Tibial artery (tissue), 4 donors: ENCODE measurements at places on chromosomes 12 and 14.
A peak's percentile ranks its signal among the peaks of the same experiment; 100 is the strongest.

DNA sequence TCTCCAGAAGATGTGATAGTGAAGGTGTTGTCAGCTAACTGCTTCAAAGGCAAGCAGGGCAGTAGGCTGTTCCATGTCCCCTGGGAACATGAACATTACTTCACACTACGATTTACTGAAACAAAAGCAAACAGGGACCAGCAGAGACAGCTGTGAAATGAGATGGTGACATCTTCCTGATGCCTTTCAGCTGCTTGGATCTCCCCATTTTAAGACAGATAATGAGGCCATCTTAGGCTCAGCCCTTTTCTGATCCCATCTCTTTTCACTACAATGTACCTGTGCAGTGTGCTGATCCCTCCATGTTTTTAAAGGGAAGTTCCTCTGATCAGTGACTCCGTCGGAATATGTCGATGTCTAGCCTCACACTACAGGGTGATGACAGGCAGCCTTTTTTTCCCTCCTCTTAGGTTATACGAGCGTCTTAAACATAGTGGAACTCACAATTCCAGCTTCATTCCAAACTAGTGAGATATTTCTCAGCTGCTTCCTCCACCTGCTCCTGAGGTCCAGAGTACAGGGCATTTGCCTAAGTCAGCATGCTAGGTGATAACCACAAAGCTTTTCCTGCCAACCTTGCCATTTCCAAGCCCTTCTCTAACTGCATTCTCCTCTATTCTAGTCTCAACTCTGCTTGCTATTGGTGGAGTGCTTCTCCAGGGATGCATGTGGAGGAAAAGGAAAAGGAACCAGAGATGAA is 87.6 kb upstream of the EGLN3 start:
- DNase-seq, result no peak

GRCh38 chr12:84077679-84078078 is 834.9 kb downstream of the SLC6A15 start:
- no peak for DNase-seq

DNA sequence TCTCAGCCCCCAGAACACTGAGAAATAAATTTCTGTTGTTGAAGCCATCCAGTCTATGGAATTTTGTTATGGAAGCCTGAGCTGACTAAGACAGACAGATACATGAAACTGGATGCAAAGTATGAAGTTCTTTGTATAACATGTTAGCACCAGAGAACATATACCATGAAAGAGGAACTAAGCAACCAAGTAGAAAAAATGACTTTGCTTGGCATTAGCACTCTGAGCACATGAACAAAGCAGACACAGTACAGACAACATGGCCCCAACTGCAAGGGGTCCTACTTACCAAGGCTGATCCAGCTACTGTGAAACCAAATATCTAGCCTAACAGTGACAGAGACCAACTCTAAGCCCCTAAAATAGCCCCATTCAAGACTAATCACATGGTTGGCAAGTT is 13.8 kb downstream of the EXOC5 start:
- no peak for DNase-seq

DNA sequence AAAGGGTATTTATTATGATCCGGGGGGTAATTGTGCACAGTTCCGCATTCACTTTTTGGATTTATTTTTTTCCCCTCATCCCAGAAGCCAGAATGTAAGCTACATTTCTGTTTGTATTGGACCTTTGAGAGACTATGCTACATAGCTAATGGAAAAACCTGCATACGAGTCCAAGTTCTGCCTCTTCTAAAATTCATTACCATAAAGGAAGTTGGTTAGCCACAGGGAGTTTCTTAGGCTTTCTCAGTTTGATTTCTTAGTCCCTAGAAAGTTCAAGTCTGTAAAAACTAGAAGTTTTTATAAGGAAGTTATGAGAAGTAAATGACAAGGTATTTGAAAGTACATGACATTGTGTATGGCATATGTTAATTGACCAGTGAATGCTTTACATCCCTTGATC is 138.7 kb downstream of the PDE3A start:
- DNase-seq, result no peak

DNA sequence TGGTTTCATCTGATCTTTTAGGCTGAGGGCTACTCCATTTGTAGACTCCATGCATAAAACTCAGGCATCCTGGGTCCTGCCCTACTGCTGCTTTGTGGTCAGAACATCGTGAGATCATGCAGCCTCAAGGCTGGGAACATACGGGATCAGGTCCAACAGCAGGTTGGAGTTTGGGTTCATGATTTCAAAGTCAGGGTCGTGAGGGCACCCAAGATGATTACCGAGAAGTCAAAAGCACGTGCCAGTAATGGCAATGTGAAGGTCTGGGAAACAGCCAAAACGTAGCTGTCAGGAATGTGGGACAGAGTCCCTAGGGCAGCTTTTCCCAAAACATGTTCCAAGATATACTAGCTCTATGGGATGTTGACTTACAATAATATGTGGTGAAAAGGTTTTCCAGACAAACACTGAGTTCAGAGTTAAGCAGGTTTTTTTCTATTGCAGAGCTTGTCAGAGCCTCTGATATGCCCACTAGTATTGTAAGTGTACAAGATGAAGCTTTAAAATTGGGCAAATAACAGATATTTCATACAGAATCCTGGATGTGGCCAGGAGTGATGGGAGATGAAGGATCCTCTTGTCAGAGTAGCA is 130.3 kb upstream of the DNM1L start:
- DNase-seq, result peak; percentile 61

DNA sequence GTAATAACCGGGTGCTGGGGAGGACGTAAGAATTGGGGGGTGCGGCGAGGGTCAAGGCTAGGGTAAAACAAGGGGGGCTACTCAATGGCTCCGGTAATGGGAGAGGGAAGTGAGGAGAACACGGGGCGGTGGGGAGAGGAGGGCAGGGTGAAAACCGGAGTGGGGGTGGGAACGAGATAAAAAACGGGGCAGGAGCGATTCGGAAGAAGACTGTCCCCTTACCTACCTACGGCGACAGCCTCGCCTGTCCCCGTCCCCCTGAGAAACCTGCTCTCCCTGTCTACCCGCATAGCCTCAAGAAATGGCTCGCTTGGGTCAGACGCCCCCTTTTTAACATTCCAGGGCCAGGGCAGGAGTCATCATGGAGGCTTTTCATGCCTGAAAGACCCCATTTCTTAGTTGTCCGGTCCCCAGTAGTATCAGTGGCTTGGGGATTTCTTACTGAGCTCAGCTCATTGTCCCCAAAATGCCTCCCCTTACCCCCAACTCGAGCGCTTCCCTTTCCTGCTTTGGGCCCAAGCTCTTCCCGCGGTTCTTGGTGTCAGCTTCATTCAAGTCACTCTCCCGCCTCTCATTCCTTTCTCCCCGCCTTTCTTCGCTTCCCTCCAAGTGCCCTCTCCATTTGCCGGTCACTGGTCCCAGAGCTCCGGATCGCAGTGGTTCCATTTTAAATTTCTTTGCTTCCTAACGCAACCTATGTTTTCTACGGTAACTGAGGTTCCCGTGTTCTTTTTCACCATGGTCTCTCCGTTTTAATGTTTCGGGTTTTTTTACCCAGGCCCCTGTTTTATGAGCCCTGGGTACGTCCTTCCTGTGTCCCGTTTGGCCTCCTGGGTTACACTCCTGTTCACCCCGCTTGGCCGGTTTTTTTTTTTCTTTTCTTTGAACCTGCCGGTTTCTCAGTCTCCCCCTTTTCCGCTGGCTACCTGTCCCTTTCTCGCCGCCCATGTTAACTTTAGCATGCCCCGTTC is 1.2 kb upstream of the WSB2 start:
- peak; percentile 78 for DNase-seq

DNA sequence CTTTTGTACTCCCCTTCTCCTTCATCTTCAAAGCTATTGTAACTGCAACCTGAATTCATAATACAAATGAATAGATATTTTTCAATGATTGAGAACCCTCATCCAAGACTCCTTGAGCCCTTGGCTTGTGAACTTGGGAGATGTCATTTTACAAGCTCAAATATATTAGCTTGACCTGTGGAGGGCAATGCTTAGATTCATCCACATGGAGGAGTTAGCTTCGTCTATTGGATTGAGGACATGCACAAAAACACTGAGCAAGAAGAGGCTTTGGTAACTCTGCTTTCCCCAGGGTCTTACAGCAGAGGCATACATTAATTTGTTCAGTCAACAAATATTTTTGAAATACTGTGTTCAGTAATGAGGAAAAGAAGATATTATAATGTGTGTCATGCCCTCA is 101.1 kb downstream of the OTOGL start:
- DNase-seq, result no peak

DNA sequence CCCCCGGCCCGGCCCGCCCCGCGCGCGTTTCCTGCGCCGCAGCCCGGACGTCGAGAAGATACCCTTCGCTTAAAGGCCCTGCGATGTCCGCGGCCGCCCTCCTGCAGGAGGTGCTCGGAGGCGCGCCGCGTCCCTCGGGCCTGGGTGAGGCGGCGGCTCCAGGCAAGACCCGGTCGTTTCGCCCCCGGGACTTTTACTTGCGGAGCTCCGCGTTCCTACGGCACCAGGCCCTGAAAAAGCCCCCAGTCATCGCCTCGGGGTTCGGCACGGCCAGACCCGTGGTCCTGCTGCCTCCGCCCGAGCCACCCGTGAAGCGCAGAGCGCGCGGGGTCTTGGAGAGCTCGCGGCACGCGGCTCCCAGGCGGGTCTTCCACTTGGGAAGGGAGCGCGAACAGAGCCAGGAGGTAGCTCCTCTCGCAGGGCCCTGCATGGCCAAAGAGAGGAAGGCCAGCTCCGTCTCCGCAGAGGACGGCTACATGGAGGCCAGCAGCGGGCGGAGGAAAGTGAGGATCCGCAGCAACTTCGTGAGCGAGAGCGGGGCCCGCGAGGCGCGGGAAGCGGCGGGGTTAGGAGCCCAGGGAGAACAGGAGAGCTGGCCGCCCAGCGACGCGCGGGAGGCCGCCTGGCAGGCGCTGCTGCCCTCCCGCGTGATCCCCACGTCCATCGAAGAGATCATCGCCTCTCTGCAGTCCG is 26.9 kb downstream of the TTC6 start:
- DNase-seq, result no peak

DNA sequence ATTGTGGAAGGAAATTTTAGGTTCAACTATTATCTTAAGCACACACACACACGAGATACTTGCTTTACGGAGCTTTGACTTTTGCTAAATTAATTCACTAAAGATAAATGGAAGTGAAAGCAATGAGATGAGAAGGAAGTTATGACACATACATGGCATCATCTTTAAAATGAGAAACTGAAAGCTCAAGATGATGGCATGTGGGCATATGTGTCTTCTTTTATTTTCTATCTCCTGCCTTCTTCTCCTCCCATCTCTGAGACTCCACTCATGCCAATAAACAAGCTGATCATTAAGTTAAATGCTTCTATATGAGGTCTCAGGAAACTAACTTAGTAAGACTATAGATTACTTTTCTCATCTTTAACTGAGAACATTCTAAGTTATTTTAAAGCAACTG is 216.7 kb downstream of the MED13L start:
- DNase-seq, result no peak

- no peak for DNase-seq
Measured at GRCh38 chr12:131362291-131363211, 348.3 kb upstream of the SFSWAP start.
